Stomach (tissue), 19 donors: ENCODE measurements at places on chromosomes 6 and 20. TPM values are rescaled to one million over a fixed set of nuclear protein-coding genes. Genes with fewer than 3 reads are reported as not detected.

GLYATL3 gene
- total RNA-seq: not detected

SERINC1 gene
- 63.0 TPM for total RNA-seq

DNA sequence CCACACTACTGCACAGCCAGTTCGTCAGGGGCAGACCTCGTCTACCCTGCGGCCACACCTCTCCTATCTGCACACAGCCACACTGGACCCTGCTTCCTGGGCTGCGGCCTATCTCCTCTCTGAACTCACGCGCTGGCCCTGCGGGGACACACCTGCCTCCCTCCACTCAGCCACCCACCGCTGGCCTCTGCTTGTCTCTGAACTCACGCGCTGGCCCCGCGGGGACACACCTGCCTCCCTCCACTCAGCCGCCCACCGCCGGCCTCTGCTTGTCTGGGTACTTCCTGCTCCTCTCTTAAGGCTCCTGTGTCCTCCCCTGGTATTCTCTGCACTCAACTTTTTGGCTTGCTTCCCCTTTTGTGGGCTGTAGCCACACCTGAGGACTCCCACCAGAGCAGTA is 52.3 kb downstream of the HUS1B start:
- DNase-seq: no peak

DNA sequence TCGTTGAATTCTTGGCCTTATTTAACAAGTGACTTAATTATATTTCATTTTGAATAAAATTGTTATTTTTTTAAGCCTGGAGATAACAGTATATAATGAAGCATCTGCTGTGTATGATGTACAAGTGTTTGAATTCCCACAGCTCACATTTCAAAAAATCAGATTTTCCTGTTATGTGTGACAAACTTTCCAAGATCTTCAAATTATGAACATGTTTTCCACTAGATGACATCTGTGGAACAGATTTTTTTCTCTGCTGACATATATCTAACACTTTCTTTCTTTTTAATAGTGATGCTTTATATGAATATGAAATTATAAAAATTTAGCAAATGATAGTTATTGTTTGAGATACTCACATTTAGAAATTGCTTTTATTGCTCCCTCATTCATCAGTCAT is 482.8 kb downstream of the LMBRD1 start:
- no peak for DNase-seq

- no peak for DNase-seq
Observed at GRCh38 chr6:139642346-139642745, 267.9 kb upstream of the CITED2 start.

LY6G6F gene
- total RNA-seq: not detected
